ENCODE measurements at places on chromosomes 5 and 9.
A peak's percentile ranks its signal among the peaks of the same experiment; 100 is the strongest.

- no peak for DNase-seq
These were observed 30.7 kb upstream of the ERAP1 start for GRCh38 chr5:96838201-96839070.

DNA sequence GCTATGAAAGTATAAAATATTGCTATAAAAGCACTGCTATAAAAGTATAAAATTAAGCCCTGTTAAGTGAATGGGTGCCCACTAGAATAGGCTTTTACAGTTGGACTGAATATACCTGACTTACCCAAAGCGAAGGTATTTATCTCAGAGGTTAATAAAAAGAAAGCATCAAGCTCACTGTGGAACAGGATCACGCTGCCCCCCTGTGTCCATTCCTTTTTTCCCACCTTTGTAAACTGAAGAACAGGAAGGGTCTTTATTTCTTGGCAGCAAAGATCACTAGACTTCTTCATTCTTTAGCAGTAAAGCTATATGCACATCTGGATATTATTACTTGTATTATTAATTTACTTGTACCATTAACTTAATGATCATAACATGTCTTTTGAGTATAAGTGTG lies 22.1 kb upstream of the PLPP6 start:
- DNase-seq, result peak; percentile 27

GRCh38 chr9:113922160-113922559 lies 46.1 kb downstream of the ZNF618 start:
- no peak for DNase-seq

DNA sequence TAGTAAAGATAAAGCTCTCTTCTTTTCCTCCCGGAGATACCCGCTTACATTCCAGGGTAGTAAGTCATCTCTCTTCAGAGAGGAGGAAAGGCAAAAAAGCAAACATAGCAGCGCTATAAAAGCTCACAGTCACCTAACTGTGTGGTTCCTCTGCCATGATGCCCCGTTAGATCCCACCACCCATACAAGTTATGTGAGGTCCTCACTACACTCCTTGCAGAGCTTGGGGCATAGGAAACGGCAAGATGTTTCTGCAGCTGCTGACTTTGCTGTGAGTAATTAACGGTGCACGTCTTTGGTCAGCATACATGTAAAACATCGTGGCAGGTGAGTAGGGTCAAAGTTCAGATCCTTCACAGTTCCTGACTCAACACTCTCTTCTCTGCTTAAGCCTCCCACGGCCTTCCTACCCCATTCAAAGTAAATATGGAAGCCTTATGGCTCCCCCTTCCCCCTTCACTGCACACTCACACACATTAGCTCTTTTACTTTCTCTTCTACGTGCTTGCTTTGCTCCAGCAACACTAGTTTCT lies 218.9 kb downstream of the DIRAS2 start:
- DNase-seq, result peak; percentile 52

DNA sequence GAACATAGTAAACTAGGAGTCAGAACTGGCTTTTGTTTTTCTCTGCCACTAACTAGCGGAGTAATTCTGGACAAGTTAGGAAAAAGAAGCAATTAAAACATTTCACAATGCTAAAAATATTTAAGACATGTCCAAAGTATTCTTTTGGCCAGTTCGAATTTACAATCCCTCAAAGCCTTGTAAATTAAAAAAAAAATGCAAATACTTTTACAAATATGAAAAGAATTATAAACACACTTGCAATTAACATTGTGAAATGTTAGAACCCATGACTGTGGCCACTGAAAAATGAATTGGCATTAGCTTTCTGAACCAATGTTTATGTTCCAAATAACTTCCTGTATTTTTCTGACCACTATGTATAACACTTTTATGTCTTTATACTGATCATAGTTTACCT lies 2.2 kb downstream of the RAD1 start:
- no peak for DNase-seq

DNA sequence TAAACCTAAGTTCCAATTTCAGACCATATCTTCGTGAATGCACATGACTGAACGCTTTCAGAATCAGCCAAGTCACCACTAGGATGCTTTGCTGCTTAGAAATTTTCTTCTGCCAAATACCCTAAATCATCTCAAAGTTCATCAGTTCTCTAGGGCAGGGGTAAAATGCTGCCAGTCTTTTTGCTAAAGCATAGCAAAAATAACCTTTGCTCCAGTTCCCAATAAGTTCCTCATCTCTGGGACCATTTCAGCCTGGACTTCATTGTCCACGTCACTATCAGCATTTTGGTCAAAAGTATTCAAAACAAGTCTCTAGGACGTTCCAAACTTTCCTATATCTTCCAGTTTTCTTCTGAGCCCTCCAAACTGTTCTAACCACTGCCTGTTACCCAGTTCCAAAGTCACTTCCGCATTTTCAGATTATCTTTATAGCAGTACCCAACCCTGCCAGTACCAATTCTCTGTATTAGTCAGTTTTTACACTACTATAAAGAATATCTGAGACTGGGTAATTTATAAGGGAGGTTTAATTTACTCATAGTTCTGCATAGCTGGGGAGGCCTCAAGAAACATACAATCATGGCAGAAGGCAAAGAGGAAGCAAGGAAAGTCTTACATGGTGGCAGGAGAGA lies 74.8 kb downstream of the NR3C1 start:
- DNase-seq, result no peak

GRCh38 chr9:75239176-75239575 lies 150.9 kb downstream of the OSTF1 start:
- peak; percentile 60 for DNase-seq

- DNase-seq, result peak; percentile 14
These were observed 96.2 kb downstream of the TSSK1B start for GRCh38 chr5:113338628-113339027.

DNA sequence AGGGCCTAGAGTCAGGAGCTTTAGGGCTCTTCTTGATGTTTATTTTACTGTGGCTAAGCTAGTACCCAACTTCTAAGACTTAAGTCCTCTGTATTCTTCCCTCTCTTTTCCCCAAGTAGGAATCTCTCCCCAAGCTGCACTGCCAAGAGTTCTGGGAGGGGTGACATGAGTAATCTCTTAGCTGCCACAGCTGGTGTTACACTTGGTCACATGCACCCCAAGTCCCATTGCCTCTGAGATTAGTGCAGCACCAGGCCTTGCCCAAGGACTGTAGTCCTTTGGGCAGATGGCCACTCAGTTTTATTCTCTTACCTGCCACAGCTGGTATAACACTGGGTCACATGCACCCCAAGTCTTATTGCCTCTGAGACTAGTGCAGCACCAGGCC lies 114.7 kb upstream of the RIOK2 start:
- DNase-seq, result no peak

GRCh38 chr5:86526811-86527348 lies 90.9 kb upstream of the COX7C start:
- DNase-seq, result peak; percentile 66

- DNase-seq, result peak; percentile 59
These were observed 64.8 kb downstream of the SMIM23 start for GRCh38 chr5:171850324-171850947.

DNA sequence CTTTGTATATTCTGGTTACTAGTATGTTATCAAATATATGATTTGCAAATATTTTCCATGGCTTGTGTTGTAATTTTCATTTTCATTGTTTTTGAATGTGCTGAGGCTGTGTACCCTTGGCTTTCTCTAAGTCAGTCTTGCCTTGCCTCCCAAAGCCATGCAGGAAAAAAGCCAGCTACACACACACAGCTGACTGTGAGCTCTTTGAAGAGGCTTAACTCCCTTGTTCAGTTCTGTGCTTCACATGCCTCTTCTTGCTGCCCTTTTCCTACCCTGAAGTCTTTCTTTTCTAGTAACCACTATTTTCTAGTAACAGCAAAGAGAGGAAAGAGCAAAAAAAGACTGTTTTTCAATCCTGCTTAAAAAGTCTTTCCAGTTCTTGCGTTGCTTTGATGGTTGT lies 53.9 kb downstream of the KCNN2 start:
- no peak for DNase-seq

DNA sequence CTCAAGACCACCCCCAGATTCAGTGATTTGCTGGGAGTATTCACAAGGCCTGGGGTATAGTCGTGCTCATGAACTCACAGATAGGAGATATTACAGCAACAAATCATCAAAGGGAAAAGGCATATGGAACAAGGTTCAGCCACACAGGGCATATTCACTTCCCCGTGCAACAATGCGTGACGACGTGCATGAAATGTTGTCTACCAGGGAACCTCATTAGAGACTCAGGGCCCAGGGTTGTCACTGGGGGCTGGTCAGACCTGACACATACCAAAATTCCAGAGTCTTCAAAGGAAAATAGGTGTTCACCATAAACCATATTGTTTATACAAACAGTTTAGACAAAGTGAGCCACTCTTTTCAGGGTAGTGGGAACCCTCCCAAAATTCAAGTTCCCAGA lies 212.4 kb downstream of the RFK start:
- no peak for DNase-seq

DNA sequence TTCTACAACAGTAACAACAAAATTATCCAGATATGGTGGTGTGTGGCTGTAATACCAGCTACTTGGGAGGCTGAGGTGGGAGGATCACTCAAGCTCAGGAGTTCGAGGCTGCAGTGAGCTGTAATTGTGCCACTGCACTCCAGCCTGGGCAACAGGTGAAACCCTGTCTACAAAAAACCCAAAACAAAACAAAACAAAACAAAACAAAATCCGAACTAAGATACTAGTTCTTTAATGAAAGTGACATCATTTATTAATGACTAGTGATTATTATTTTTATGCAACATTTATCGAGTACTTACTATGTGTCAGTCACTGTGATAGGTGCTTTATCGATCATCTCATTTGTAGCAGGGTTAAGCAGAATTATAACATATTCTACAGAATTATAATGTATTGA lies 196.9 kb upstream of the GDNF start:
- no peak for DNase-seq

DNA sequence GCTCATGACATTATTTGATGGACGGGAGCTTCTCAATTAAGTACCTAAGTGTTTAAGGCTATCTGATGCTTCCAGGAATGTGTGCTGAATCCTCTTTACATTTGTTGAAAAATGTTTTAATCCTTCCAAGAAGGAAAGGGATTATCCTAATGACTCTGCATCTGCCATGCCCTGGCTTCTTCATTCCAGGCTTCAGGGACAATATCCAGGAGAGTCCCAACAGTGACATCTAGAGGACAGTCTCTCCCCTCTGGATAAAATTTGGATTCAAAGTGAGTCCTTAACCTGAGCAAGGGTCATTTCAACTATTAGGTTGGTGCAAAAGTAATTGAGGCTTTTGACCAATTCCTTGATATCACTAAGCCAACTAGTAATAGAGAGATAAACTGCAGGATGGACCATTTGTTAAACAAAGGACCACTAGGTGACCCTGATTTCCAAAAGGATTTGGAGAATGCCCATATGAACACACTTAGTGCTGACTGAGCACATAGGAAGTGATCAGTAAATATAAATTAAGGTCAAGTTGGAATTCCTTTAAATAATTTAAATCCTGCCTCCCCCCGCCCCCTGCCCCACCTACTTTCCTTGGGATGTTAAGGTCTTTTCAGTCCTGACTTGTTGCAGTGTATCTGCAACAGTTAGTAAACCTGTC lies 19.1 kb downstream of the TNFSF8 start:
- peak; percentile 74 for DNase-seq

DNA sequence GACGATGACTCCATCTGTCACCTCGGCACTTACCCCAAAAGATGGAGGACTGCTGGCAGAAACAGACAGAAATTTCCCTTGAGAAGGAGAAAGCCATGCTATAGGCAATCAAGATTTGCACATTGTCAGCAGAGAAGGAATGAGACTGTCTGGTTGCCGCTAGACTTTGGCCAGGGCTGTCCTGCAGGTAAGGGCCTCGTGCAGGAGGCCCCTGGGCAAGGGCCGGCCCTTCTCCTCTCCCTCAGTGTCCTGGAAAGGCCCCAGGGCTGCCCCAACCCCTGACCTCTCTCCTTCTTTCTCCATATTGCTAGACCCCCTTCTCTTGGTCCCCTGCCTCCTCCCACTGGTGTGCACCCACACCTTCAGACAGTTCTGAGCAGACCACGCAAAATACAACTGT lies 14.6 kb upstream of the KCNIP1 start:
- DNase-seq, result no peak

GRCh38 chr5:88140396-88140855 lies 128.2 kb downstream of the TMEM161B start:
- DNase-seq, result no peak

GRCh38 chr9:125748446-125749099 lies 1.4 kb downstream of the PBX3 start:
- DNase-seq, result no peak

DNA sequence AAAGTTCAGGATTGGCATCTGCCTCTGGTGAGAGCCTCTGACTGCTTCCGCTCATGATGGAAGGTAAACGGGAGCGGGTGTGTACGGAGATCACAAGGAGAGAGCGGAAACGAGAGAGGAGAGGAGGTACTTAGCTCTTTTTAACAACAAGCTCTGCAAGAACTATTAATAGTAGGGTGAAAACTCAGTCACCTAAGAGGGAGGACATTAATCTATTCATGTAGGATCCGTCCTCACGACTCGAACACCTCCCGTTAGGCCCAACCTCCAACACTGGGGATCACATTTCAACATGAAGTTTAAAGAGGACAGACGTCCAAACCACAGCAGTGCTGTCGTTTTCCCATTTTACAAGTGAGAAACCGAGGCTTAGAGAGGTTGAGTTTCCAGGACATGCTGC lies 173.7 kb downstream of the SLC28A3 start:
- no peak for DNase-seq

DNA sequence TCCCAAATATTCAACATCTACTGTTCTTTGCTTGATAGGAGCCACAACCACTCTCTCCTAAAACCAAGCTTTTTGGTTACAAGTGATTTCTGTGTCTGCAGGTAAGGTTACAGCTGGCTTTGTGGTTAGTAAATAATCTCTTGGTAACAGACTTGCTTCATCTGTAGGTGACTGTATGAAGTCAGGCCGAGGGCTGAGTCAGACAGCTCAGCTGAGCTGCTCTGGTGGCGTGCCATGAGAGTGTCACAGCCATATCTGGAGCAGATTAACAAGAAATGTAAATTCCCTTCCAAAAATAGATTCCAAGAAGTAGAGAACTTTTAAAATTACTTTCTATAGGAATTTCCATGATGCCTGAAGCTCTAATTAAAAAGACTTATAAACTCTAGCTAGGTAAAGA lies 23.7 kb upstream of the TAS2R1 start:
- DNase-seq, result peak; percentile 98

DNA sequence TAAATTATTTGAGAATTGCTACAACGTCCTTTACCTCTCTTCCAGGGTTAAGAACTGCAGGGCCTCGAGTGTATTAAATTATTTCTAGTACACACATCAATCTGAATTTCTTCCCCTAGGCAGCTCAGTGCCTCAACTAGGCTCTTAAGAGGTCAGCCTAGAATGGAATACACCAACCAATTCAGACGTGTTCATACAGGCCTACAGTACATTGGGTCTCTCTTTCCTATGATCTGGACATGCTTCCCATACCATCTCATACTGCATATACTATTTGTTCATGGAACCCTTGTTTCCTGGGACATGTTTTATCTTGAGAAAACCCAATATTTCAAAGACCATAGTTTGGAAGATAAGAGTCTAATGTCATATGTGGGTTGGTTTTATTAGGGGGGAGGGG lies 434.1 kb upstream of the WWC1 start:
- no peak for DNase-seq

GRCh38 chr5:133316346-133317343 lies 264.8 kb downstream of the HSPA4 start:
- peak; percentile 20 for DNase-seq

- no peak for DNase-seq
These were observed 4.3 kb downstream of the FYB1 start for GRCh38 chr5:39214912-39215709.

All from PC-3 (cell line).